ENCODE measurements at places on chromosomes 16 and 17.

DNA sequence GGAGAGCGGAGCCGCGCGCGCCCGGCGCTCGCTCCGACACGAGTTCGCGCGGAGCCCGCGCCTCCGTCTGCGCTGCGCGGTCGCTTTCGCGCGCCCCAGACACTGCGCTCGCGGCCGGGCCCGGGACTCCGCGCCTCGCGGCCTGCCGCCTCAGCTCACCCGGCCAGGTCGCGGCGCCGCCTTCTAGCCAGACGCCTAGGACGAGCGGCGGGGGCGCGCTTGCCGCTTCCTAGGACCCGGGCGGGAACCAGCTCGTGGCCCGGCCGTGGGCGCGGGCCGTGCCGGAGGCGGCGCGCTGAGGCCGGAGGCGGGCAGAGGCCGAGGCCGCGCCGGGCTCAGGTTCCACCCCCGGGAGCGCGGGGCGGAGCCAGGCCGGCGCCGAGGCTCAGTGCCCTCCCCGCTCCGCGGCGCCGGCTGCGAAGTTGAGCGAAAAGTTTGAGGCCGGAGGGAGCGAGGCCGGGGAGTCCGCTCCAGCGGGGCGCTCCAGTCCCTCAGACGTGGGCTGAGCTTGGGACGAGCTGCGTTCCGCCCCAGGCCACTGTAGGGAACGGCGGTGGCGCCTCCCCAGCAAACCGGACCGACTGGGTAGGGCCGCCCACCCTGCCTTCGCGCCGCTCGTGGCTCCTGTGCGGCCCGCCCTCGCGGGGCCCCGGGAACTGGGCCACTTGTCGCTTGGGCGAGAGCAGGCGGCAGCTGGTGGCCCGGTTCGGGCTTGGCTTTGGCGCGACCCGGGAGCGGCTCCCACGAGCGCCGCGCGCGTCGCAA is at the start of gene SPHK1:
SPHK1 (plus strand) TSS at position 388 of the 765 bp plus-strand sequence. CDS start 1,036 bp downstream, outside the sequence.
- no peak for DNase-seq

DNA sequence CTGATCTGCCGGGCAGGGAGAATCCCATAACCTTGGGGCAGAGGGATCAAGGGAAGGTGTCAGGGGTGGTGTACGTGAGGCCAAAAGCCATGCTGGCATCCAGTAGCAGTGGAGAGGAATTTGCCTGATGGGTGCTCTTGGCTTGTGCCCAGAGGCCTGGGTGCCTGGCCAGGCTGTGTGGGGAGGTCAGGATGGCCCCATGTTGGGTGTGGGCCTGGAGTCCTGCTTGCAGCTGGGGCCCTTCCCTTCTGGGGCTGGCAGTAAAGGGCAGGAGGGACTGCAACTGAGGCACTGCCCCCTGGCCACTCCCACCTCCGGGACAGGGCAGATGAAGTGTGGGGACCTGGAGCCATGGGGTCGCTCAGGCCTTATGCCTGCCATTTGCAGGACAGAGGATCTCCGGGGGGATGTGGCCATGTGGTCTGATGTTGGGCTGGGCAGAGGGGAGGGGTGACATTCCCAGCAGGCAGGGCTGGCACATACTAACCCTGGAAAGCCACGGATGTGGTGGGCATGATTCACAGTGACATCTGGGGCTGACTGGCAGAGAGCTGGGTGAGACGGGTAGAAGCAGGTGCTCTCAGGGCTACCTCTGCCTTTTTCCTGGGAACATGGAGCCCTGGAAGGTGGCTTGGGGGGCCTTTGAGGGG is 3.5 kb downstream of the FMNL1 start:
- DNase-seq = no peak

- no peak for DNase-seq
Observed at GRCh38 chr17:17118399-17118798, 76.1 kb downstream of the MPRIP start.

GRCh38 chr17:19539040-19539399 is 5.4 kb downstream of the SLC47A1 start:
- no peak for DNase-seq

DNA sequence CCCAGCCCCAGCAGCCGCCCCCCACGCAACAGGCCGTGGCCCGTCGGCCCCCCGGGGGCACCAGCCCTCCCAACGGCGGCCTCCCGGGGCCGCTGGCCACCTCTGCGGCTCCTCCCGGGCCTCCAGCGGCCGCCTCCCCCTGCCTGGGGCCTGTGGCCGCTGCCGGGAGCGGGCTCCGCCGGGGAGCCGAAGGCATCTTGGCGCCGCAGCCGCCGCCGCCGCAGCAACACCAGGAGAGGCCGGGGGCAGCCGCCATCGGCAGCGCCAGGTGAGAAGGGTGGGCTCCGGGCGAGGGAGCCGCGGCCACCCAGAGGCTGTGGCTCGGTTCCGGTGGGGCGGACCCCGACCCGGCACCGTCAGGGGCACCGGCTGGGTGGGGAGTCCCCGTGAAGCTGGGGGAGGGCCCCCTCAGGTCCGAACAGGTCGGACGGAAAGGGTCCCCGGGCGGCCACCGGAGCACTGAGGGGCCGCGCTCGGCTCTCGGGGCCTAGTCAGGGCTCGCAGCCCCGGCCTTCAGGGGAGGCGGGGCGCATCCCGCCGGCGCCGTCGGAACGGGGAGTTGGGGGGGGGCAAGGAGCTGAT is 583 bp downstream of the ATXN2L start:
- no peak for DNase-seq

DNA sequence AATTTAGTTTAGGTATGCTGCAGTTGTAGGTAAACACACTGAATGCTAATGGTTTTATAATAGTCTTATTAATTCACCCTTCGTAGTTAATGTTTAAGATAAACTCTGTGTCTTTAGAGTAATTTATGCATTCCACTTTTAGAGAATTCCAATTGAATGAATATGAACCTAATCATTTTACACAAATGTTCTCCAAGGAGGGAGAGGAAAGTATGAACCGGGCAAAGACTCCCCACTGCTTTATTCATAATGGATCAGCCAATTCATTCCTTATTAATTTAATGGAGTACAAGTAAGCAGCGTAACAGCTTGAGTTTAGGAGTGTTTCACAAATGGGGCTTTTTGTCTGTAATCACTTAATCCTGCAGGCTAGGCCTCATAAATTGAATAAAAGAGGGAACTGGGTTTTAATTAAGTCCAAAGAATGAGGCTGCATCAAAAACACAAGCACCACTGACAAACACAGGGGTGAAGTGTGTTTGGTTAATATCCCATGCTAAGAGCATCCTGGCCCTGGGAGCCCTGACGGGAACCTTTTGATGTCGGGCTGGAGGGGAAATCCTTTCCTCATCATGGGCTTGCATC is 375.7 kb upstream of the DYNLRB2 start:
- DNase-seq = no peak
